PC-9 (cell line): ENCODE measurements at places on chromosomes 13 and 19. TPM values are rescaled to one million over a fixed set of nuclear protein-coding genes. Genes with fewer than 3 reads are reported as not detected.

The CYP4F2 gene
- 0.31 and 1.1 TPM in 2 replicates for total RNA-seq

The SMIM17 gene
- 0.33 TPM in 1 of 2 replicates, not detected in the other for total RNA-seq

The ZNF829 gene
- 2.6 and 3.1 TPM in 2 replicates for total RNA-seq

The FCGBP gene
- total RNA-seq = 5.8 and 9.3 TPM in 2 replicates

The PDX1 gene
- total RNA-seq = not detected in 2 replicates

The KATNAL1 gene
- total RNA-seq = 11.8 and 14.8 TPM in 2 replicates

The OR7D2 gene
- total RNA-seq = not detected in 2 replicates

The NCR1 gene
- total RNA-seq = not detected in 2 replicates

The ELSPBP1 gene
- not detected in 2 replicates for total RNA-seq

The S1PR2 gene
- 6.9 and 7.3 TPM in 2 replicates for total RNA-seq

The LONP1 gene
- 78.2 and 140 TPM in 2 replicates for total RNA-seq

The PRKACA gene
- 62.0 and 82.8 TPM in 2 replicates for total RNA-seq

The GPR183 gene
- total RNA-seq = not detected in 2 replicates

The GIPR gene
- total RNA-seq = 5.8 and 6.7 TPM in 2 replicates

The SLC7A10 gene
- not detected in 2 replicates for total RNA-seq

The CABP5 gene
- not detected in 2 replicates for total RNA-seq

The GJB6 gene
- total RNA-seq = not detected in 2 replicates

The PAN3 gene
- total RNA-seq = 29.2 and 34.6 TPM in 2 replicates

The RYR1 gene
- total RNA-seq = 1.0 and 1.5 TPM in 2 replicates

The KLK10 gene
- 28.0 and 28.9 TPM in 2 replicates for total RNA-seq

The SPINT2 gene
- total RNA-seq = 1,019 and 1,161 TPM in 2 replicates

The B3GNT3 gene
- total RNA-seq = 47.7 and 65.9 TPM in 2 replicates

The GFY gene
- total RNA-seq = not detected in 2 replicates

The PRR12 gene
- 40.4 and 41.3 TPM in 2 replicates for total RNA-seq

The KIR2DL4 gene
- not detected in 2 replicates for total RNA-seq

The KLK14 gene
- 0.35 and 0.57 TPM in 2 replicates for total RNA-seq

The ALG11 gene
- 15.0 and 15.7 TPM in 2 replicates for total RNA-seq

The DYRK1B gene
- total RNA-seq = 29.9 and 39.5 TPM in 2 replicates

The CYP4F8 gene
- total RNA-seq = not detected in 2 replicates

The MAST3 gene
- 14.1 and 15.8 TPM in 2 replicates for total RNA-seq

The RASIP1 gene
- 1.3 and 1.4 TPM in 2 replicates for total RNA-seq

The ZNF444 gene
- total RNA-seq = 50.5 and 74.2 TPM in 2 replicates

The ACP5 gene
- total RNA-seq = 3.5 and 6.6 TPM in 2 replicates

The PSG2 gene
- not detected in 2 replicates for total RNA-seq

The GAPDHS gene
- not detected in 2 replicates for total RNA-seq
